Stimulated activated CD8-positive, alpha-beta memory T cell treated with anti-CD3 and anti-CD28 coated beads, Interleukin-15, amount 100 ng/mL, for 4 hours (primary cell): ENCODE measurements at places on chromosomes 5 and 9.

- DNase-seq: no peak
These were observed 55.2 kb downstream of the NMUR2 start for GRCh38 chr5:152349683-152350526.

- DNase-seq: no peak
These were observed 297.8 kb downstream of the CWC27 start for GRCh38 chr5:65066387-65067146.

DNA sequence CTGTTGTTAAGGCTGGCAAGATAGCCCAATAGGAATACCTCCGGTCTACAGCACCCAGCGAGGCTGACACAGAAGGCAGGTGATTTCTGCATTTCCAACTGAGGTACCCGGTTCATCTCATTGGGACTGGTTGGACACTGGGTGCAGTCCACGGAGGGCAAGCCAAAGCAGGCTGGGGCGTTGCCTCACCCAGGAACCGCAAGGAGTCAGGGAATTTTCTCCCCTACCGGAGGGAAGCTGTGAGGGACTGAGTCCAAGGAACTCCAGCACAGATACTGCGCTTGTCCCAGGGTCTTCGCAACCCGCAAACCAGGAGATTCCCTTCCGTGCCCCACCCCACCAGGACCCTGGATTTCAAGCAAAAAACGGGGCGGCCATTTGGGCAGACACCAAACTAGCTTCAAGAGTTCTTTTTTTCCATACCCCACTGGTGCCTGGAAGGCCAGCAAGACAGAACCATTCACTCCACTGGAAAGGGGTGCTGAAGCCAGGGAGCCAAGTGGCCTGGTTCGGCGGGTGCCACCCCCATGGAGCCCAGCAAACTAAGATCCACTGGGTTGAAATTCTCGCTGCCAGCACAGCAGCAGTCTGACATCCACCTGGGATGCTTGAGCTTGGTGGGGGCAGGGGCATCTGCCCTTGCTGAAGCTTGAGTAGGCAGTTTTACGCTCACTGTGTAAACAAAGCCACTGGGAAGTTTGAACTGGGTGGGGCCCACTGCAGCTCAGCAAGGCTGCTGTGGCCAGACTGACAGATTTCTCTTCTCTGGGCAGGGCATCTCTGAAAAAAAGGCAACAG, 647.2 kb downstream of the BNC2 start:
- no peak for DNase-seq

GRCh38 chr5:141942185-141942857, 15.7 kb downstream of the PCDH12 start:
- DNase-seq: no peak

- no peak for DNase-seq
These were observed 85.3 kb upstream of the ADRB2 start for GRCh38 chr5:148740966-148741742.

GRCh38 chr9:106892632-106893031, 29.7 kb downstream of the ZNF462 start:
- DNase-seq: no peak

DNA sequence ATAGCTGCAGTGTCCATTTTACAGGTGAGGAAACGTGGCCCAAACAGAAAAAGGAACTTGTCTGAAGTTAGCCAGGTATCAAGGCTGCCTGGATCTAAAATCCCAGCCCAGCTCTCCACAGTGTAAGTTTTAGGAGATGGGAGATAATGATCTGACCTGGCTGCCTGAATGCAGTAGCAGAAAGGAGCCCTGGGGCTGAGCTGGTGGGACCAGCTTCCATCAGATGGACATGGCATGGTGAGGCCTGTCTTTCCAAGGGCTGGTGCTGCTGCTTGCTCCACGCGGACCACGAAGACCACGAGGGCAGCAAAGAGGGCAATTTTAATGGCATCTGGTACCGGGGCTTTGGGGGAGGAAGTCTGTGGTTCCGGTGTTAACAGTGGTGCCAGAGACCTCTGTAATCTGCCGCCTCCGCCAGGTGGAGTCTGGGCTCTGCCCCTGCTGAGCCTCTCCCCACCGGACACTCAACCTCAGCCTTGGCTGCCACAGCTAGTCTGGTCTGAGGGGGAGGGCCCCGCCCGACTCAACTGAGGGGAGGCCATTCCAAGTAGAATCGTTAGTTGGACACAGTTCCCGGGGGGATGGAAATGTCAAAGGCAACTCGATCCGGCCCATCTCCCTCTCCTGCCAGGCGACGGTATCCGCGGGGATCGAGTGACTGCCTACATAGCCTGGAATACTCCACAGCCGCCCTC, 650 bp downstream of the MYORG start:
- DNase-seq: no peak

- DNase-seq: no peak
These were observed 141.7 kb downstream of the SV2C start for GRCh38 chr5:76224898-76225297.

- no peak for DNase-seq
These were observed 533.5 kb downstream of the RAB3C start for GRCh38 chr5:59116231-59116865.

DNA sequence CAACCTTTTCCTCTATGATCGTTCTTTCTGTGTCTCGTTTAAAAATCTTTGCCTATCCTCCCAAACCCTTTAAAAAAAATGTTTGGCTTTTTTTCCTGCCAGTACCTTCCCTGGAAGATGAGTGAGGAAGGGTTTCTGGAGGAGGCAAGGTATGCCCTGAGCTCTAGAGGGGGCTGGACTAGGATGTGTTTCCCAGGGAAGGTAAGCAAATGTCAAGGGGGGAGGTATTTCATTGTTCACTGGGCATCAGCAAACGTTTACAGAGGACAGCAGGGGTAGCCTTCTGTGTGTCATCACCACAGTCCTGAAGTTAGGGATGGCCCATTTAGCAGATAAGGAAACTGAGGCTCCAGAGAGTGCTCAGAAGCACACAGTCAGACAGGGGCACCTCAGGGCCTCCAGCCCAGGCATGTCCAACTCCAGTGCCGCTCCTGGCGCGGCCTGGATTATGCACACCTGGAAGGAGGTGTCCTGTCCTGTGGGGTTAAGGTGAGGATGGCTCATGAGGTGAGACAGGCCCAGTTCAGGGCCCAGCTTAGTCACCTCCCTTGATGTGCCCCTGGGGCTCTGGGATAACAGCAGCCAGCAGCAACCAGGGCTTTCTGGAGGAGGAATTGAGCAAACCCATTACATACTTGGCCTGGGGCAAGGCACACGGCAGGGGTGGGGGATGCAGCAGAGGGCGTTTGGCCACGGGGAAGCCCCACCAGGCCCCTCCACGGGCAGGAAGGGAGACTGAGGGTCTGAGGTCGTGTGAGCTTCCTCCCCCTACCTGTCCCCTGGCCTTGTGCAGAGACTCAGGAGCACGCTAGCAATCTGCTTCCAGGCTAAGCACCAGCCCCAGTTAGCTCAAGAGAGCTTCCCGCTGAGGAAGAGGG, 100.3 kb upstream of the LMX1B start:
- no peak for DNase-seq

- no peak for DNase-seq
These were observed 13.9 kb upstream of the CTNNAL1 start for GRCh38 chr9:109027176-109027575.

DNA sequence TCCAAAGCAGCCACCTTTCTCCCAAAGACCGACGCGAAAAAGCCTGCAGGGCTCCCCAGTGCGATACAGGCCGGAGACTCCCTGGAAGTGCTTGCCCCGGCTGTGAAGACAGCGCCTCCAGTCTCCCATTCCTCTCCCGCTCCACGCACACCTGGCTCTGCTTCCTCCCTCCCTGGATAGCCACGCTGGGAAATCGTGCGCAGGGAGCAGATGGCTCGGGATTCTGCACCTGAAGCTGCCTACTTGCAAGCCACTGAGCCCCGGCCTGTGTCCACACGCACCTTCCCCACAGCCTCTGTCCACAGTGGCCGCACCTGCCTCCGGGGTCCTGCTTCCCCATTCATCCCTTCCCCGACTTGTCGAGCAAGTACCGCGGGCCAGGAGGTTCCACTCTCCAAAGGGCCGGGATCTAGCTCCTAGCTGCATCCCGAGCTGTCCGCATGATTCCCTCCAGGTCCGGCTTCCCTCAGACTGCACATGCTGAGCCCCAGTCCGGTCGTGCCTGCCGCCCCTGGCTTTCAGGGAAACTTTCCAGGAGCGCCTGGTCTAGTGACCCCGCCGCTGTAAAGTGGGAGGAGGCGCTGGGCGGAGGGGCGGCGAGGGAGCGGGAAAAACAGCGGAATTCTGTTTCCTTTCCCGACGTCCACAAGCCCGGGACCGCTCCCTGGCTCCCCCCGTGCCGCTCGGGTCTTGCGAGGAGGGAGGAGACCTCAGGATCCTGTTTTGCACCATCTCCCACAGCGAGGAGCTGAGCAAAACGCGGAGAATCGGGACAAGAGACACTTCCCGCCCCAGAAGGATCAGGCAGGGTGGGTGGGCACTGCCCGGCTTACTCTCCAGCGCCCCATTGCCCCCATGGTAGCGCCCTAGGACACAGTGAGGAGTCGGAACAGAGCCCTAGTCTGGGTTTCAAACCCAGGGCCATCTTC, 2.0 kb downstream of the SEMA6A start:
- no peak for DNase-seq

GRCh38 chr5:66164044-66164790, 20.1 kb downstream of the SREK1 start:
- no peak for DNase-seq

DNA sequence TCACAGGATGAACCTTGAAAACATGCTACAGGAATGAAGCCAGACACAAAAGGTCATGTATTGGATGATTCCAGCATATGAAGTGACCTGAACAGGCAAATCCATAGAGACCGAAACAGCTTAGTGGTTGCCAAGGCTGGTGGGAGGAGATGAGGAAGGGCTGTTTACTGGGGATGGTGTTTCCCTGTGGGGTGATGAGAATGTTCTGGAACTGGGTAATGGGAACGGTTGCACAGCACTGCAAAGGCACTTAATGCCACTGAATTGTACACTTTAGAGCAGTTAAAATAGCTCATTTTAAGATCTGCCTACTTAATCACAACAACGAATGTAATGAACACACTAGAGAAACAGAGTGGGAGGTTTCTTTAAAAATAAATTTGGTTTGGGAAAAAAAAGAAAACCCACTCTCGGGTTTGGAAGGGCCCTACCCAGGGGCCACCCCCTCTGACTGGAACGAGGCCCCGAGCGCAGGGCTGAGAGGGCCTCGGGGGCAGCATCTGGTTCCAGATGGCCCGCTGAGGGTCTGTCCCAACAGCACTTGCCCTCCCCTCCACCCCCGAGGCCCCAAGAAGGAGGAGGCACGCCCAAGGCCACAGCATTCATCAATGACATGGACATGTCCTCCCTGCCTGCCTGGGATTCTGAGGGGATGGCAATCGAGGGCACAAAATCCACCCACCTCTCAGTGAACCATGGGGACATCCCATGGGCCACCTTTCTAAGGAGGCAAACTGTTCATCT, 31.7 kb downstream of the SARDH start:
- DNase-seq: no peak

DNA sequence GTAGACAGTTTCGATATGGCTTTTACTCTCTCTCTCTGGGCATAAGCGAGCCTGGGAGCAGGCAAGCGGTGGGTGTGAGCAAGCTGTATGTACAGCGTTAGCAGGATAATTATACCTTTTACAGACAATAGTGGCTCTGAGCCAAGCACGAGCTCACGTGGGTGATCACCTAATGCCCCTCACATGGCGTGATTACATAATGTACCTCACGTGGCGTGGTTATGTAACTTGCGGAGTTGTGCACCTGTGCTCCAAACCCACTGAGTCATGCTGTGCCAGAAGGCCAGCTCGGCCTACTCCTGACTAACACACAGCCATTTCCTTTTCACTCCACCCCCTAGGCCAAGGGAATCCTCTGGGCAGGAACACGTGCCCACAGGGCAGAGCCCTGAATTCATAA, 797.2 kb downstream of the EFNA5 start:
- DNase-seq: no peak

DNA sequence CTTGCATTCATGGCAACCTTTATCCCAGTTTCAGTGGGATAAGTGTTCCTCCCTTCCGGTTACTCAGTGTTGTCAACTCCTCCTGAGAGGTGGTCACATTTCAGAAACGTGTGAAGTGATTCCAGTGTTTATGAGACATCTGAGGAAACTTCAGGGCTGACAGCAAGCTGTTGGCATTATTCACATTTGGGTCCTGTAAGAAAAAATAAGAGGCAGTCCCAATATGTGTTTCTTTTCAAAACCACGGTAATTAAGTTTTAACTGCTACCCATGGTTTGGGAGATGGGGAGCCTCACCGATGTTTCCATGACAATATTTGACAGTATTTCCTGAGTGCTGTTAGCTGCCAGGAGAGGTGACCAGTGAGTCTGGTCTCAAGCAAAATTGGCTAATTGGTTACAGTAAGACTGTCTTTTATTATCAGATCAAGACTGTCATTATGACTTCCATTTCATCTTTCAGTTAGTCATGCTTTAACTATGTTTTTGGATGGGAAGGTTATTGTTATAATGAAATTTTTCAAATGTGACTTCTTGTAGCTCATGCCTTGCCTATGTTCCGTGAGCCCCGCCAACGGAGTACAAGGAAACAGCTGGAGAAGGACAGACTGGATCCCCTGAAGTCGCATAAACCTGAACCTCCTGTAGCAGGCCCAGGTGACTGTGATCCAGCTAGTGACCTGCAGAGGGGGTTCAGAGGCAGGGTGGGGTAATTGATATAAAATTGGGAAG, 115.3 kb downstream of the GDNF start:
- DNase-seq: no peak

DNA sequence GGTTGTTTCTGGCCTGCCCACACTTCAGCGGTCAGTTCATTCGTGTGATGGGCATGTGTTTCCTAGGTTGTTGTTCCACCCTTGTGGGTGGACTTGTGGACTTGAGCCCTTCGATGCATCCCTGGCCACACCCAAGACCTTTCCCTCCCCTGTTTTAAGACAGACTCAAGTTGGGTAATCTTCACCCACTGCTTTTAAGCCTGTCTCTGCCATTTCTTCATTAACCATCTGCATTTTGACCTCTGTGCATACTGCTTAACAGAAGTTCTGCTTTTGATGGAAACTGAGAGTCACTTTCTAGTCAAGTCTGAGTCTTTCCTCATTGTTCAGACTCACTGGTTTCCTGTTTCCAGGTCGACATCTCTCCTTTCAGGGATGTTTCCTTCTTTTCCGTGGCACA, 233.7 kb downstream of the ARHGEF28 start:
- DNase-seq: no peak

DNA sequence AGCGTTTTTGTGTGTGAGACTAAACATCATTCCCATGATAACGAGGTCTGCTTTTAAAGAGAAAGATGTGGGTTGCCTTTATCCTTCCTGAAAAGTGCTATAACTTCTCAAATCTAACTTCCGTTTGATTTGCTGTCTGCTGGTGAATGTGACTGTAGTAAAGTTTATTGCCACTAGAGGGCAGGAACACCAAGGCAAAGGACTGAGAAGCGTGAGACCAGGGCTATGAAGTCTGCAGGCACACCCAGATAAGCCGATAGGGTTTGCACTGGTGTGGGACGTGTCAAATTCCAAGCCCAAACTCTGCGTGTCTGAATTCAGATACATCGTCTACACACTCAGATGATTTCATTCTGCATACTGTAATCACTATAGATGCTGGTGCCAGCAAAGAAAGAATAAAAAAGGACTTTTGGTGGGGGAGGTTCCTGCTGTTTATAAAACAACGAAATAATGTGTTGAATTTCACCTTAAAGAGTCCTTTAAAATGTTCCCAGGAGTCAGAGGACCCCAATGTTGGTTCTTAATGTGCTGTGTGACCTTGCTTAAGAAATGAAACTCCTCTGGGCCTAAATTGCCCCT, 87.2 kb downstream of the PTTG1 start:
- no peak for DNase-seq

GRCh38 chr9:38318759-38319495, 73.6 kb upstream of the ALDH1B1 start:
- DNase-seq: no peak

GRCh38 chr5:131147258-131147657, 17.8 kb downstream of the HINT1 start:
- no peak for DNase-seq
